ENCODE measurements at places on chromosomes 7 and 10. TPM values are rescaled to one million over a fixed set of nuclear protein-coding genes. Genes with fewer than 3 reads are reported as not detected.

Gene HOXA3
- total RNA-seq, result not detected

Gene ASZ1
- total RNA-seq, result not detected

Gene CLRN3
- not detected for total RNA-seq

Gene POU6F2
- total RNA-seq, result not detected

Gene LIPJ
- total RNA-seq, result not detected

Gene PRPS1L1
- not detected for total RNA-seq

Gene SH2B2
- 2.1 TPM for total RNA-seq

Gene PRSS2
- total RNA-seq, result not detected

Gene CYP2C9
- not detected for total RNA-seq

Gene SYT15
- 0.16 TPM for total RNA-seq

Gene DRGX
- not detected for total RNA-seq

Gene PRTFDC1
- 22.1 TPM for total RNA-seq

Gene PHKG1
- 3.8 TPM for total RNA-seq

Gene ZNF800
- 25.2 TPM for total RNA-seq

Gene XRCC2
- 0.12 TPM for total RNA-seq

All from hair follicle dermal papilla cell (primary cell).